Central memory CD4-positive, alpha-beta T cell (primary cell): ENCODE measurements at places on chromosomes 3 and 15.

DNA sequence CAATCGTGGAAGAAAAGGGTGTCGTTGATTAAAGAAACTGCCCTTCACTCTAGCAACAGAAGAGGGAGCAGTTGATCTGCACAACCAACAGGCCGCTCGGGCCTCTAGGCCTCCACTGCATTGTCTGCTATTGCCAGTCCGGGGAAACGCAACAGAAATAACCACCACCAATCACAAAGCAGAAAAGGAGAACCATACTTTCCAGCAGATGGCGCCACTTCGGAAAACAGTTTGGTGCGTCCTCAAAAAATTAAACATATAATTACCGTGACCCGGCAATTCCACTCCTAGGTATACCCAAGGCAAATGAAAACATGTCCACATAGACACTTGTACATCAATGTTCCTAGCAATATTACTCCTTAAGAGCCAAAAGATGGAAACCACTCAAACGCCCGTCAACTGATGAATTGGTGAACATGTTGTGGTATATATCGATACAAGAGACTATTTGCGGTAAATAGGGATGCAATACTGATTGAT is 154.1 kb downstream of the TJP1 start:
- DNase-seq: no peak

- DNase-seq: no peak
Observed at GRCh38 chr3:176296066-176296597, 901.1 kb downstream of the TBL1XR1 start.

GRCh38 chr3:172476347-172476746 is 28.1 kb upstream of the GHSR start:
- no peak for DNase-seq

DNA sequence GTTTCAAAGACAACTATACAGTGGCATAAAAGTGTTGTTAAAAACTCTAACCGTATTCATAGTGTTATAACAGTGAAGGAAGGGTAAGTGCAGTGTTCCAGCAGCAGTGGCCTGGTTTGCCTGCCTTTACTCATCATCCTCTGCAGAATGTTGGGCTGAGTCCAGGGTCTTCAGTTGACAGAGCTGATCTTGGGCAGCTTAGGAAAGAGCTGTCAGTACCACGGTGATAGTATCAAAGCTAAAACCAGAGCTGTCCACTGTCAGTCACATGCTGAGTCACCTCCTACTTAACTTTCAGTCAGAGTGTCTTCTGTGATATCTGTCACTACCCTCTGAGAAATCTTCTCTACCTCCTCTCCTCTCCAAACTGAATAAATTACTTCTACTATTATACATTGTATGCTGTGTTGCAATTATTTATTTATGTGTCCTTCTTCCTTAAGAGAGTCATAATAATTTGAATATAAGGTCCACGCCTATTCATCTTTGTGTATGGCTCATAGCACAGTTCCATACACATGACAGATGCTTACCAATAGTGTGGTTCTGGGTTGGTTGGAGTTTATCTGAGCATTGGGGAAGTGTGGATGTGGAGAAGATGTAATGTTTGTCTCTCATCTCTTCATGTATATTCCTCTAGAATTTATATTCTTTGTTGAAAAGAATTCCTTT is 242.1 kb downstream of the ZIC1 start:
- no peak for DNase-seq

DNA sequence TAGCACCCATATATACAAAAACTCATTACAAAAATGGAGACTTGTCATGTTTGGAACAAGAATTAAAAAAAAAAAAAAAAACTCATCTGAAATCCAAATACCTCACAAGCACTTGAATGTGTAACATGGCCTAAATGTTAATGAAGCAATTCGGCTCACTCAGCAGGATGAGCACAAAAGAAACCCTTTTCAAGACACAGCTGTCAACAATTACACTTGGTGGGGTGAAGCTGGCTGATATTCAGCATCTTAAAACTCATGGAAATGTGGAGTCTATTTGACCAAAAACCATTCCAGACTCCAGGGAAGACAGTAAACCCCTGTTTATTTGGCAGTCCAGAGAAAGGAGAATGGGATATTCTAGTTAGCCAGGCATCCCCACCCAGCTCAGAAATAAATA is 205.4 kb upstream of the TSC22D2 start:
- no peak for DNase-seq

DNA sequence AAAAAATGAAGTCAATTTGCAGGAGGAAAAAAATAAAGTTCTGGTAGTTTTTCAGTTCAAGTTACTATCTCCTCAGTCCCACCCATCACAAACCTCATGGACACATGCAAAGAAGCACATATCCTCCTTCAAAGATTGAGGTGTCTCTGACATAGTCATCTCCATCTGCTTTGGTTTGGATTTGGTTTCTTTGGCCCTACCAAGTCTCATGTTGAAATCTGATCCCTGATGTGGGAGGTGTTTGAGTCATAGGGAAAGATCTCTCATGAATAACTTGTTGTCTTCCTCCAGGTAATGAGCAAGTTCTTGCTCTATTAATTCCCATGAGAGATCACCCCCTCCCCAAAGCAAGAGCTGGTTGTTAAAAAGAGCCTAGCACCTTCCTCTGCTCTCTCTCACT is 446.8 kb downstream of the IGSF11 start:
- DNase-seq: no peak

GRCh38 chr15:39695793-39696192 is 86.8 kb downstream of the FSIP1 start:
- DNase-seq: no peak

DNA sequence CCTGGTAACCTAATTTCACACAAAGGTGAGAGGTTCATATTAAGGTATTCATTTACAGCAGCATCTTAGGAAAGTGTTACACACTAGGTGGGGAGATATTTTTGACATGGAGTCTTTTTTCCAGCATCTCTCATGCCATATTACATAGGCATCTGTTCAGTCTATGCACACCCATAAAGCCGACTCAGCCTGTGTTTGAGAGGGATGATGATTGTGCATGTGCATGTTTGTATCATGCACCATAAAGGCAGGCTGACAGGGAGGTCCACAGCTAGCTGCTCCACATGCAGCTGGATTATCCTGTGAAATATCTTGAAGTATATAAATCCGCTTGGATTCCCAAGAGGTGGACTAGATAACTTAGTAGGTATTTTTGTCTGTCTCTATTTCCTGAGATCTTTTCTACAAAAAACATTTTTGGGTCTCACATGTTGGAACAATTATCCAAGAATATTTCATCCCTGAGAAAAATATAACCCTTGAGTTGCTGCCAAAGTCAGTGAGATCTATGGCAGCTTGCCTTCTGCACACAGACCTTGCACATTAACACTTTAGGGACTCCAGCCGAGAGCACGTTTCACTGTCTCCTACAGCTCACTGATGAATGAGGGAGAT is 288.4 kb upstream of the DPH6 start:
- no peak for DNase-seq

DNA sequence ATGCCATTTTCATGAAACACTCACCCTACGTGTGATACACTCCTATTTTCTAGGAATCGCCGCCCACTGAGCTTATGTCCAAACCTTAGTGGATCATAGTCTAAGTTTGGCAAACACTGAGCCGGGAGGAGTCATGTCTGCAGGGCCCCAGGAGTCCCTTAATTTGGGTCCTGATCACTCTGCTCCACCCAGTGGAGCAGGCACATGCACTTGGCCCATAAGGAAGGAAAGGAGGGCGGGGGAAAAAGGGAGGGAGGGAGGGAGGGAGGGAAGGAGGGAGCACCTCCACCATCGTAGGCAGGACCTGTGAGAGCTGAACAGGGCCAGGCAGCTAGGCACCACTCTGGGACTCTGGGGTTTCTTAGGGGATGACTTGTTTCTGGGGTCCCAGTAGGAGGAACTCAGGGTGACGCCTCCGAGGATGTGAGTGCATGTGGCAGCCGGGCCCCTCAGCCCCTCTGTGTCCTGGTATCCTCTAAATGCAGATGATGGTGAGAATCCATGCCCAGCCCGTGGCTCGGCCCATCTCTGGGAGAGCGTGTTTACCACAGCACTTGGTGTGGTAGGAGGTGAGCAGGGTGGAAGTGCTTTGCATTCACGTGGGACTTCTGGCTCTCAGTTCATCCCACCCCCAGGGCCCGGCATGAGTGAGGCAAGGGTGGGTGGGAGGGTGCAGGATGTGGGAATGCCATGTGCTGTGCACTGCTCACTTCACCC is 109.4 kb downstream of the KLF13 start:
- no peak for DNase-seq
